Cardiac atrium fibroblast (primary cell): ENCODE measurements at places on chromosomes 6 and 20. TPM values are rescaled to one million over a fixed set of nuclear protein-coding genes. Genes with fewer than 3 reads are reported as not detected.

Gene DYNLRB1
- 121 and 168 TPM in 2 replicates for total RNA-seq

Gene PDYN
- not detected in 2 replicates for total RNA-seq

Gene UFL1
- total RNA-seq = 15.7 and 23.0 TPM in 2 replicates

Gene TCF21
- total RNA-seq = 53.0 and 55.2 TPM in 2 replicates
